NCI-H524 (cell line): ENCODE measurements at places on chromosomes 5 and 9.
A peak's percentile ranks its signal among the peaks of the same experiment; 100 is the strongest.

- peak; percentile 54 for DNase-seq
These were observed 3.7 kb downstream of the C9orf50 start for GRCh38 chr9:129617167-129617566.

GRCh38 chr5:157323107-157323706, 57.3 kb downstream of the CYFIP2 start:
- DNase-seq: no peak

GRCh38 chr9:9124616-9125015, 1325.0 kb upstream of the DMAC1 start:
- DNase-seq: no peak

DNA sequence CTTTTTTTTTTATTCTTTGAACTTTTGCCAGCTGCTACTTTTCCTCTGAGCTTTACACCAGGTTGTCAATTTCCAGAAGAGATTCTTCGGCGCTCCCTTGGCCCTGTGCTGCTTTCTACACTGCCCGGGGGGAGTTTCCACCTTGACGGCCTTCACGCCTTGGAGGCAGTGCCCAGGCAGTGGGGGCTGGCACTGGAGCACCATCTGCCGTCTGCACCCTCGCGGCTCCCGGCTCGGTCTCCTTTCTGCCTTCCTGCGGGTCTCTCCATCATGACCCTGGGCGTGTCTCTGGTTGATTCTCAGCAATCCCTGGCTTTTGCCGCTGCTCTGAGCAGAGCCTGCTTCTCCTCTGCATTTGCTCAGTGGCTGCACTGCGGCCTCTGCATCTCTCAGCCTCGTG, 2.9 kb downstream of the SLC6A18 start:
- DNase-seq: peak; percentile 89
